Activated CD4-positive, alpha-beta T cell treated with anti-CD3 and anti-CD28 coated beads for 4 hours (primary cell): ENCODE measurements at places on chromosomes 1 and 21.

- no peak for DNase-seq
These were observed 33.2 kb downstream of the WNT3A start for GRCh38 chr1:228039986-228040385.

DNA sequence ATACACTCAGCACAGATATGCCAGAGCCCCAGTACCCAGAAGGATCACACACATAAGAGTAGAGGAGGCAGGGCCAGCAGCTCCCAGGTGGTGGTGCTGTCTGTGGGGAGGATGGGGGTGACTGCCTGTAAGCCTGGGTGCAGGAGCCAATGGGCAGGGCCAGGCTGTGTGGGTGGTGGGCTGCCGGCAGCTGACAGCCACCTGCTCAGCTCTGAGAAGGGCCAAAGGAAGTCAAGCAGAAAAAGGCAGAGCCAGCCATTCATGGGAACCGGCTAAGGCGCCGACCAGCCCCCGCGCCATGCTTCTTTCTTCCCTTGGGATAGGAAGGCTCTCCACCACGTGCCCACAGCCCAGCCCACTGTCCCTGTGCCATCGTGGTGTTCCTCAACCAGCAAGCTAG, 14.1 kb downstream of the PIK3C2B start:
- DNase-seq = no peak

DNA sequence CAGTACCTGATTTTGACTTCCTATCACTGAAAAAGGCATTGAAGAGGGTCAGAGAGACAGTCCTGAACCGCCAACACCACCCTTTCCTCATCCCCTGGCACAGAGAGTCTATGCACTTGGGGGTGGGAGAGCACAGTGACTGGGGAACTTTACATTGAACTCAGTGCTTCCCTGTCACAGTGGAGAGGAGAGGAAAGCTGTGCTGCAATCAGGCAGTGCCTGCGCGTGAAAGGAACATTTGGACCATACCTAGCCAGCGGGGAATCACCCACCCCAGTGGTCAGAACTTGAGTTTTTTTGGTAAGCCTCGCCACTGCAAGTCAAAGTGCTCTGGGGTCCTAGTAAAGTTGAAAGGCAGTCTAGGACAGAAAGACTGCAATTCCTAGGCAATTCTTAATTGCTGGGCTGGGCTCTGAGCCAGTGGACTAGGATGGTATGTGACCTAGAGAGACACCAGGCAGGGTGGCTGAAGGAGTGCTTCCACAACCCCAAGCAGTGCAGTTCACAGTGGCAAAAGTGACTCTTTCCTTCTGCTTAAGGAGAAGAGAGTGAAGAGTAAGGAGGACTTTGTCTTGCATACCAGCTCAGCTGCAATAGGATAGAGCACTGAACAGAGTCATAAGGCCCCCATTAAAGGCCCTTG, 9.4 kb upstream of the HENMT1 start:
- DNase-seq = no peak

- no peak for DNase-seq
These were observed 591.7 kb downstream of the SMYD3 start for GRCh38 chr1:245915406-245915805.

DNA sequence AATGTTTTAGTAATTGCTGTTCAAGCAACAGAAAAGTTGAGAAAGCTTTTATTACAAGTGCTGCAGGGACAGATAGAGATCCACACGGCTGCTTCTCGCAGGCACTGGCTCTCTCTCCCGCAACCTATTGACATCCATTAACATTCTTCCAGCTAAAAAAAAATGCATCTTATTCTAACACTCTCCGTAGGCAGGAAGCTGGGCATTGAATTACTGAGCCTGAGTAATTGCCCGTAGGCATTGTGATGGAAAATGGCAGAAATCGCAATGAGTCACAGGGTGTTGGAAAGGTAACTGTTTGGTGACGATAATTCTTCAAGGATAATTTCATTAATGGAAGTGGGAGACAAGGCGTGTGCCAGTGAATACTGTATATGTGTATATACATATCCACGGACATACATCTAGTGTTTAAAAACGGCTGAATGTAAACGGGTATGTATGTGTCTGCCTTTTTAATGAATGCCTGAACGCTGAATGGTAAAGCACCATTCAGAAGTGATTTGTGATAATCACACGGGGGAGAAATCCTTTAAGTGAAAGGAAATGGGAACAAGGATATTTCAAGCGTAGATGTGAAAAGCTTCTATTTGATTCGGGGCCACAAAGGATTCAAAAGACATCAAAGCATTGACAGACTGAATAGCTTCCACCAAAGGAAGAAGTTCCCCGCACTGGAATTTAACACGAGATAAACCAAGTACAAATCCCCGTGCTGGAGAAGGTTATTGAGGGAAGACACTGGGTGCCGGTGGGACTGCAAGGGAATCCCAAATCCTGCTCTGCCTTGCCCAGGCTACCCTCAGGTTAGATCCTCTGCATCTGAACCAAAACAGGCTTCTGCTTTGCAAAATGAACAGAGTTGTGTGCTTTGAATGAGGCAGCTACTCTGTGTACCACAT, 567.2 kb downstream of the NPHP4 start:
- DNase-seq = no peak

- DNase-seq = no peak
These were observed 144.7 kb downstream of the APP start for GRCh38 chr21:26025536-26026512.

GRCh38 chr1:92487078-92487605, 417 bp upstream of the GFI1 start:
- no peak for DNase-seq

GRCh38 chr1:203450479-203451149, 25.0 kb upstream of the PRELP start:
- DNase-seq = no peak

DNA sequence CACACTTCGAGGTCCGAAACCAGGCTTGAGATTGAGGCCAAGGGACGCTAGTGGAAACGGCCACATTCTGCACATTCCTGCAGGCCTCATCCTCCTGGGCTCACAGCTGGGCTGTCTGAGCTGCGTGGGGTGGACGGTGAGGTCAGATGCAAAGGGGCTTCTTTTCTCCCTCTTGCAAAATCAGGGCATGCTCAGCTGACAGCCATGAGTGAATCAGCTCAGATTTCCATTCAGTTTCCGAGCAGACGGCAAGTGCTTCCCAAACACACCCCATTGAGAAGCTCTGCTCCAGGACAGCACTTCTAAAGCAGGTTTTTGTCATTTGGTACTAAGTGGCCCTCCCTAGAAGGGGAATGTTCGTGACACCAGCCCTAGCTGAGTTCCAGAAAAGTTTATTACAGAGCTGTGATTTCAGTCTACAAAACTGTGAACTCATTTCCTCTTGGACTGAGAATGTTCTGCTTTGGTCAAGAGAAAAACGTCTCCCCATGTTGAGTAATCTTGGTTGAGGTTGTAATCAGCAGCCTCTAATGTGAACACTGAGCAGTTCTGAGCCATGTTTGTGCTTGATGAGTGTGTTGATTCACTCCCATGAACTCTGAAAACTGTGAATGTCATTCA, 10.0 kb downstream of the PDPN start:
- no peak for DNase-seq

DNA sequence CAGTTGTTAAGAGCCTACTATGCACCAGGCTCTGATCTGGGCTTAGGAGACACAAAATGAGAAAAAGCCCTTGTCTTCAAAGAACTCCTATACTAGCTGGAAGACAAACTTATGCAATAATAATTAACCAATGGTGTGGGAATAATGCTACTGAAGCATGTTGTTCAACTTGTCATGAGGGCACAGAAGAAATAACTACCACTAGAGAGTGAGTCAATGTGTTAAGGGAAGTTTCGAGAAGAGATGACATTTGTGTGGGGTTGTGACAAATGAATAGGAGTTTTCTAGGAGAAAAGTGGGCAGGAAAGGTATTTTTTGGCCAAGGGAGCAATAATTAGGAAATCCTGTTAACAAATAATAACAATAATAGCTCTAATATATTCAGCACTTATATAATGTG, 205.0 kb downstream of the PDE4B start:
- no peak for DNase-seq

- DNase-seq = no peak
These were observed 27.2 kb downstream of the FABP3 start for GRCh38 chr1:31345635-31346034.

DNA sequence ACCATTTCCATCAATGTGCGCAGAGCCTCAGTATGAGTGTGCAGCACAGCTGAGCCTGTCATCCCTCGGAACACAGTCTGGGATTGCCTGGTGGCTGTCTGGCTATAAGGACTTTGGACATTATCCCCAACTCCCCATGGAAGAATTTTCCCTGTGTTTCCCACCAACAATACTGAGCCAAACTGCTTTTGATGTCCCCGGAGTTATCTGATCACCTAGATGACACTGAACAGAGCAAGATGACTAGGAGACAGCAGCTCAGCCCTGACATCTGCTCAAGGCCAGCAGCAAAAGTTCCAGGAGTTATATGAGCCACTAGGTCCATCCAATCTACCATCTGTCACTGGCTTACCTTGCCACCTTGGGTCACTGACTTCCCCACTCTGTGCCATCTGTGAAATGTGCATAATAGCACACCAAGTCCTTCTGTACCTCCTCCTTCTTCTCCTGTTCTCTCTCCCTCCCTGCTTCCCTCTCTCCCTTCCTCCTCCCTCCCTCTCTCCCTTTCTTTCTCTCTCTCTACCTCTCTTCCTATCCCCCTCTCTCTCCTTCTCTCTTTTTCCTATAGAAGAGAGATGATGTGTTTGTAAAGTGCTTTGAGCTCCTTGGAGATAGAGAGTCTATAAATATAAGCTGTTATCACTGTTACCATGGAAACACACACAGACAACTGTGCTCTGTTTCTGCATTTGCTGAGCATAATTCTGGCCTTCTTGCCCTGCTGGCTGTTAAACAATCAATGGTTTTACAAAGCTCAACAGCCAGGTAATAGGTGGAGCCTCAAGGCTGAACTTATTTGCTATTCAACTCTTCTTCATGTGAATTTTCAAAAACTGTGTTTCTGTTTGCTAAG, 19.7 kb upstream of the ATP1B1 start:
- no peak for DNase-seq

DNA sequence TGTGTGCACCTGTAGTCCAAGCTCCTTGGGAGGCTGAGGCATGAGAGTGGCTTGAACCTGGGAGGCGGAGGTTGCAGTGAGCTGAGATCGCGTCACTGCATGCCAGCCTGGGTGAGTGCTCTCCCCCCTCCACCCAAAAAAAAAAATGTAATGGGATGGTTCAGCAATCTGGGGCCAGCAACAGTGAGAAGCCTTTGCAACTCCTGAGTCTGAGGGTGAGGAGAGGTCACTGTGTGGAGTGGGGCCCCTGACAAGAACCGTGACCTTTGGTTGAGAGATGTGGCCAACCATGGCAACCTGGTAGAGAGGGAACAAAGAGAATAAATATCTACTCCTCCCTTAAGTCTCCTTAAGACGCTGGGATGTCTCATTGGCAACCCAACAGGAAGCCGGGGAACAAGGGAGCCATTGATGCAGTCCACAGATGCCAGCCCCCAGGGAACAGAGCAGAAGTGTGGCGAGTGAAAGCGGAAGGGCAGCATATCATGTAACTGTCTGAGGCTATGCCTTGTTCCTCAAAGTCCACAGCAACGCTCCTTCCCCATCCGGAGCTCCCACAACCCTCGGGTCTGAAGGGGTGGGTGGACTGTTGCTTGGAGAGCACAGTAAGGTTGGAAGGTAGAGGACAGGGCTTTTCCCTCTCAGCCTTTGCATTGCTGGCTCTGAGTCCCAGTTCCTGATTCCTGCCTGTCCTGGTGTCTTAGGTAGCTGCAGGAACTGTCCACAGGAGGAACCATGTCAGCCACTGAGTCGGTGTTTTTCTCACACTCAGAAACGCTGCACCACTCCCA, 8.3 kb downstream of the TRNP1 start:
- DNase-seq = no peak

DNA sequence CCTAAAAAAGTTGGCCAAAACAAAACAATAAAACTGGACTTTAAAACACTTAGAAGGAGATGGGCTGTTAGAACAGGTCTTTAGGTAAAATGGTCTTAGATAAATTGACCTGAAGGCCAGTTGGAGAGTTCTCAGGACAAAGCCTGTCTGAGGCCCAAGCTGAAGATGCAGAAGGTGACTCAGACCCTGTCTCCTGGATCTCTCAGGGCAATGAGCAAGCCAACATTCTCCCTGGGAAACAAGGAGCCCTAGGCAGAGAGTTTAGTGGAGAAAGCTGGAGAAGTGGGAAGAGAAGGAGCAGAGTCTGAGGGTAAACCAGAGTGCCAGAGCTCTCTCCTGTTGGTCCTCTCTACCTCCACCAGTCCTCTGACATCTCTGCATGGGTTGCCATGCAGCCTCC, 70.1 kb downstream of the FCRL5 start:
- DNase-seq = no peak

DNA sequence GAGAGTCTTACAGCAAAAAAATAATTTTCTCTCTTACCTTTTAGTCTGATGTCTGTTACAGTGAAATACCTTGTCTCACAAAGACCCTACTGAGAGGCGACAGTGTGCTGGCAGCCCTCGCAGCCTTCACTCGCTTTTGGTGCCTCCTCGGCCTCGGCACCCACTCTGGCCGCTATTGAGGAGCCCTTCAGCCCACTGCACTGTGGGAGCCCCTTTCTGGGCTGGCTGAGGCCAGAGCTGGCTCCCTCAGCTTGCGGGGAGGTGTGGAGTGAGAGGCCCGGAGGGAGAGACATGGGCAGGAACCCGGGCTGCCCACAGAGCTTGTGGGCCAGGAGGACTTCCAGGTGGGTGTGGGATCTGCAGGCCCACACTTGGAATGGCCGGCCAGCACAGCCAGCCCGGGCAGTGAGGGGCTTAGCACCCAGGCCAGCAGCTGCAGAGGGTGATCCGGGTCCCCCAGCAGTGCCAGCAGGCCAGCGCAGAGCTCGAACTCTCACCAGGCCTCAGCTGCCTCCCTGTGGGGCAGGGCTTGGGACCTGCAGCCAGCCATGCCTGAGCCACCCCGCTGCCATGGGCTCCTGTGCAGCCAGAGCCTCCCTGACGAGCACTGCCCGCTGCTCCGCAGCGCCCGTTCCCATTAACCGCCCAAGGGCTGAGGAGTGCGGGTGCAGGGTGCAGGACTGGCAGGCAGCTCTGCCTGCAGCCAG, 10.8 kb upstream of the CFHR1 start:
- DNase-seq = no peak

DNA sequence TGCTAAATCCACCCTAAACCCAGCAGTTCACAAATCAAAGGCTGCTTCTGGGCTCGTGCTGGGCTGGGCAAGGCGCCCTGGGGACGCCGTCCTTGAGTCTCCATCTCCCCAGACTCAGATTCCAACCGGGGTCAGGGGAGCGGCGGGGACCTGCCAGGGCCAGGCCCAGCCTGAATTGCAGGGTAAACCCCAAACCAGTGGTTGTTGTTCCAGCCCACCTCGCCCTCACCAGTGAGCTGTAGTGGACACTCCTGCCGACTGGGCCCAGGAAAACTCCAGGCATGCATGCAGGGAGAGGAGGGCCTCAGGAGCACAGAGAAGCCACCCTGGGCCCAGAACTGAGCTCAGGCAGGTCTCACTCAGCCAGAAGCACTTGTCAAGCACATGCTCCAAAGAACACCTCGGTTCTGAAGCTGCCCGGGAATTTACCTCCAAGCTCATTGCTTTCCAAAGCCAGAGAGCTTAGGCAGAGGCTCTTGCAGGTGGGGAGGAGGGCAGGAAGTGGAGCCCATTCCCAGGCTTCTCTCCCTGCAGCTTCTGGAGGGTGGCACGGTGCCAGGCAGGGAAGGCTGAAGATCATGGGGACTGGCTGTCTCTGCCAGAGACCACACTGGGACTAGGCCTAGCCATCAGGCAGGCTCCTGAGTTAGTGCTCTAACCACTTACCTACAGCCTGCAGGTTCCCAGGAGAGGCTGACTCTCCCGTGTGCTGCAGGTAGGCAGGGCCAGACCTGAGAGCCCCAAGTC, 437.0 kb downstream of the MATN1 start:
- DNase-seq = no peak
